ENCODE measurements at places on chromosomes 11 and 22.

DNA sequence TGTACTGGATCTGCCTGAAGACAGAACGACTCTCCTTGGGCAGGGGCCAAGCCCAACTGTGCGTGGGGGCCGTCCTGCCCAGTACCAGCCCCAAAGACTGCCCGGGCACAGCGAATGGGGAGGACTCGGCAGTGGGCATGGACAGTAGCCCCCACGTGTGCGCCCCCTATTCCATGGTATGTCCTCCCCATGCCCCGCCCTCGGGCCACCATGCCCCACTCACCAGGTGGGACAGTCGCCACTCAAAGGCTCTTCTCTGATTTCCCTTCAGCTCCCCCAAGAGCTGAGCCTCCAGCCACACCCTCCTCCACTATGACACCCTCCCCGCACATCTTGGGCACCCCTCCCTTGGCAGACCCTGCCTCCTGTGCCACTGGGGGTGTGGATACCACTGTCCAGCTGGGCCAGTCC, 43.5 kb downstream of the GNB1L start:
- DNase-seq, result no peak

GRCh38 chr11:111561791-111562325, 21.3 kb downstream of the LAYN start:
- DNase-seq, result no peak

- DNase-seq, result peak; percentile 21
Observed at GRCh38 chr11:69130654-69131053, 25.1 kb upstream of the SMIM38 start.

DNA sequence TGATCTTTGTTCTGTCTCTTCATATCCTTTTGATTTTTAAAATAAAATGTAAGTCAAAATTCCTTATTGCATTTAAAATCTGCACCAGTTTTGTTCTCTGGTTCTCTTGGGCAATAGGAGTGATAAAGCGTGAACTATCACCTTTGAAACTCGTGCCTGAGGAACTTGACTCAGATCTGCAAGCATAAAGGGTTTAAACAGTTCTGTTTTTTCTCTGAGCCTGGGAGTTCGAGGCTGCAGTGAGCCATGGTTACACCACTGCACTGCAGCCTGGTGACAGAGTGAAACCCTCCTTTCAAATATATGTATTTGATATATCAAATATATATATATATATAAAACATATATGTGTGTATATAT, 38.9 kb upstream of the CLMP start:
- DNase-seq, result no peak

GRCh38 chr22:37258753-37259401, 14.8 kb upstream of the RAC2 start:
- DNase-seq, result no peak

All from SJCRH30 (cell line).